ENCODE measurements at places on chromosomes 4 and X.

GRCh38 chr4:16977081-16977480, 78.6 kb upstream of the LDB2 start:
- DNase-seq, result no peak

GRCh38 chr4:17232566-17233253, 279.2 kb downstream of the QDPR start:
- DNase-seq, result no peak

- DNase-seq, result no peak
Observed at GRCh38 chr4:26325191-26325590, 4.4 kb downstream of the RBPJ start.

GRCh38 chr4:54473077-54473545, 184.6 kb upstream of the KIT start:
- no peak for DNase-seq

- peak; percentile 95 for DNase-seq
Observed at GRCh38 chrX:41084044-41084892, 977 bp upstream of the USP9X start.

- no peak for DNase-seq
Observed at GRCh38 chr4:100891808-100892207, 374.0 kb upstream of the EMCN start.

DNA sequence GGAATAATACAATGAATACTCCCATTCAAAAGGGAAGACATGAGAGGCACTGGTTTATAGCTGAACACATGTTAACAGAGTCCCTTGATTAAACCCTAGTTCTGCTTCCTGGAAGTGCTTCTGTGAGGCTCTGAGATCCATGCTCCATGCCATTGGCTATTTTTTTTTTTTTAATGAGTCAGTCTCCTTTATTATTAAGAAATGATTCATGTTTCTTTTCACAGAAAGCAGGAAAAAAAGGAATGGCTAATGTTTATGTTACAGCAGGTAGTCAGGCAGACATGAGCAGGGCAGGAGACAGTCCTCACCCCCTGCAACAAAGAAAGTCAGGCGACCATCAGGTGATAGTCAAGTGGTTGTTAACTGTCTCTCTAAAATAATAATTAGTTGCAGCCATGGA, 598.7 kb downstream of the EPHA5 start:
- no peak for DNase-seq

GRCh38 chrX:131747173-131747572, 203.3 kb downstream of the OR13H1 start:
- no peak for DNase-seq

GRCh38 chr4:19002170-19002569, 980.6 kb upstream of the LCORL start:
- DNase-seq, result no peak

DNA sequence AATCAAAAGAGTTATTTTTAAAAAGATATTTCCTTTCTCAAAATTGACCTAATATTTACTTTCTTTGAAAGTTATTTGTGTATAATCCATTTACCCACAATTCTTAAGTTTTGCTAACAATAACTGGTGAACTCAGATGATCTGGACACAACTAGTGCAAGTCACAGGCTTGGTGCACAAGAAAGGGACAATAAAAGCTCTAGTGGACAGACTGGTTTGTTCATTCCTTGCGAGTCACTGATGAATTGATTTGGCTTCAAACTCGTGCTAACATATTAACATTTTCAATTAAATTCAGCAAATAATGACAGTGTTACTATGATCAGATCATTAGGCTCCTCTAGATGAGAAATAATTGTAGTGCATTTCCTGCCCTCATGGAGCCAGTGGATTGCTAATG, 169.2 kb downstream of the BMPR1B start:
- DNase-seq, result no peak

DNA sequence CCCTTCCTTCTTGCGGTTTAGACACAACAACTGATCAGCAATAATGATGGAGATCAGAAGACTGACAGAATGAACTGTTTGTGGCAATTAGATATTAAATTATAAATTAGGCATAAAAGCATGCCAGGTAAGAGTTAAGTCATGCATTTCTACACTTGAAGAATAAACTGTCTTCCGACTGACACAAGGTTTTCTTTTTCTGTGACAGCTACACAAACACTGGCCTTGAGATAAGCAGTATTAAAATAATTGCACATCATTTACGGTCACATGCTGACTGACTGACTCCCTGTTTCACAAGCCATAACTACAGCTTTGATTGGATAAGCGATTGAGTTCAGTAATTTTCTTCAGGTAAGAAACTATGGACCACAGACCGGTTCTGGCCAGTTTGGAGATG, 56.2 kb downstream of the UBE2NL start:
- no peak for DNase-seq
